Left kidney (tissue), 8 donors: ENCODE measurements at places on chromosomes 4 and X. TPM values are rescaled to one million over a fixed set of nuclear protein-coding genes. Genes with fewer than 3 reads are reported as not detected.

The BEX5 gene
- polyA plus RNA-seq = 12.9 TPM

The MAGEA9B gene
- polyA plus RNA-seq = not detected

DNA sequence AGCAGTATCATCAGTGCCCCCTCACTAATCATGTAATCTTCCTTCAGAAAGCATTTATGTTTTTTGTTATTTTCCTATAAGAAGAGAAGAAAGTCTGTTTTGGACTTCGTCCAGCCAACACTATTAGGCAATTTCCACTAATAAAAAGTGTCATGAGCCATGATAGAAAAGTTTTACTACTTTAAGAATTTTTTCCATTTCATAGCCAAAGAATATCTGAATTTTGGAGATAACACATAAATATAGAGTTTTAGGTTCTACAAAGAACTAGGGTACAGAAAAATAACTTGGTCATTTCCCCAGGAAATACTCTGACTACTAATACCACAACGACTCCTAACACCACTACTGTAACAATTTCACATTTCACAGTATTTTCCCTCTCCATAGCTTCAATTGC lies 41.8 kb upstream of the VEGFC start:
- DNase-seq = no peak

DNA sequence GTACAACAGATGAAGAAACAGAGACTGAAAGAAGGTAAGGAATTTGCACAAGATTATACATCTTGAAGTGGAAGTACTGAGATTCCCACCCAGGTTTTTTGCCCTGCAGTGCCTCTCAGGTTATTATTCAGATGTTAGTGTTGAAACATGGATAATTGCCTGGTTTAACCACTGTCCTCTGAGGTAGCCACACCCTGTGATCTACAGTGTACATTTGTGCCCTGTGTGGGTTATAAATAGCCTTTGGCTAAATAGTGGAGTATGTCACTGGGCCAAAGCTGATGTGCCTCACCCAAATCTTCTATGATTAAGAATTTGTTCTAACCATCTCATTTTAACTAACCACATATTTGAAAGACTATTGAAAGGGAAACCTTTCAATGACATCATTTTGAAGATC lies 5.4 kb upstream of the ASB5 start:
- no peak for DNase-seq

The ADH1A gene
- polyA plus RNA-seq = 2.3 TPM

The AKAP14 gene
- polyA plus RNA-seq = 0.55 TPM

The TMEM156 gene
- 3.0 TPM for polyA plus RNA-seq

DNA sequence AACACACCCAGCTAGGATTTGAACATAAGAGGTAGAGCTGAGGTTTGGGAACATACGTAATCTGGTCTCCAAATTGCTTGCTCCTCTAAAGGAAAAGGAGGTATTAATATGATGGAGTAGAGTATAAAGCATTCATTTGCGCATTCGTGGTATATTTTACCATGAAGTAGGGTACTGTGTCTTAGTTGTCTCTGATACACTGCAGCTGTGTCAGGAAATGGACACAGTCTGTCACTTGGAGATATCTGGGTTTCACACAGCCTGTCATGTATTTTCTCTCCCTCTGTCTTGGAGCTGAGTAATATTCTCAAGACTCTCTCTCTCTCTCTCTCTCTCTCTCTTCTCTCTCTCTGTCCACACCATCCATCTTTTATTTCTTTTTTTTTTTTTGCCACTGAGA lies 274.8 kb upstream of the UGT8 start:
- no peak for DNase-seq

DNA sequence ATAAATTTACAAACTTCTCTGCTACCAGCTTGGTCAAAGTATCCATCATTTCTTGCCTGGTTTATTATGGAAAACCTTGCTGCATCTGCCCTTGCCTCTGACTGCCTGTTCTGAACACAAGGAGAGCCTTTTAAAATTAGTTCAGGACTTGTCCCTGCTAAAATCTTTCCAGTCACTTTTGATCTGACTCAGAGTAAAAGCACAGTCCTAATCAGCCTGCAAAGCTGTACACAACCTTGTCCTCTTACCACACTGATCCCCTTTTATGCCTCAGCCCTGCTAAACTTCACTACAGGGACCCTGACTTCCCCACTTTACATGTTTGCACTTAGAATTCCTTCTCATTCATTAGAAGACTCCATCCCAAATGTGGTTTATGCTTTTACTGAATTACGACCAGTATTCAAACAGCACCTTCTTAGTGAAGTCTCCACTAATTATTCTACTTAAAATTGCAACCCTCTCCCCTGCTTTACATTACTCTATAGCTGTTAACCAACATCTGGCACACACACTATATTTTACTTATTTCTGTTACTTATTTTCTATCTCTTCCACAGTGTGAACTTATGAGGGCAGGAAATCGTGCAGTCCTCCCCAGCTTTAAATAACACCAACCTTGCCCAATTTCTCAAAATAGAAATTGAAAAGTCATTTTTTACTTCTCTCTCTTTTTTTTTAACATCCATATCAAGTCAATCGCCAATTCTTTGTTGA lies 6.3 kb downstream of the GABRA4 start:
- DNase-seq = no peak

GRCh38 chrX:15430076-15430475 lies 45.9 kb upstream of the VEGFD start:
- no peak for DNase-seq

GRCh38 chrX:35251226-35251625 lies 308.6 kb downstream of the FAM47B start:
- DNase-seq = no peak

DNA sequence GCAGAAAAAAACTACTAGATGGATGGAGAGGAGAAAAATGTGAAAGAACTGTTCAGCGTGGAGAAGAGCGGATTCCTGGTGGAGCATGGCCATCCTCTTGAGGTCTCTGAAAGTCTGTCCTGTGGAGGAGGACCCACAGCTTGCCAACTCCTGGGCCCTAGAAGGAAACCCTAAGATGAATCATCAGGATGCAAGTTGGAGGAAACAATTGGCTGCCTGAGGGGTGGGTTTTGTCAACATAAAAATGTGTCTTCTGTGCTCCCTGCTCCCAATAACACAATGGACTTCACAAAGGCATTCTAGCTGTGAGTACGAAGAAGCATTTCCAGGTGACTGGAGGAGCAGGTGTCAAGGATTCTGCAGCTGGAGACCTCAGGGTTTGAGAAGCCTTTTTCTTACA lies 37.2 kb downstream of the CNGA2 start:
- DNase-seq = no peak

- DNase-seq = no peak
These were observed 307.2 kb downstream of the SLC7A11 start for GRCh38 chr4:137934911-137935310.

DNA sequence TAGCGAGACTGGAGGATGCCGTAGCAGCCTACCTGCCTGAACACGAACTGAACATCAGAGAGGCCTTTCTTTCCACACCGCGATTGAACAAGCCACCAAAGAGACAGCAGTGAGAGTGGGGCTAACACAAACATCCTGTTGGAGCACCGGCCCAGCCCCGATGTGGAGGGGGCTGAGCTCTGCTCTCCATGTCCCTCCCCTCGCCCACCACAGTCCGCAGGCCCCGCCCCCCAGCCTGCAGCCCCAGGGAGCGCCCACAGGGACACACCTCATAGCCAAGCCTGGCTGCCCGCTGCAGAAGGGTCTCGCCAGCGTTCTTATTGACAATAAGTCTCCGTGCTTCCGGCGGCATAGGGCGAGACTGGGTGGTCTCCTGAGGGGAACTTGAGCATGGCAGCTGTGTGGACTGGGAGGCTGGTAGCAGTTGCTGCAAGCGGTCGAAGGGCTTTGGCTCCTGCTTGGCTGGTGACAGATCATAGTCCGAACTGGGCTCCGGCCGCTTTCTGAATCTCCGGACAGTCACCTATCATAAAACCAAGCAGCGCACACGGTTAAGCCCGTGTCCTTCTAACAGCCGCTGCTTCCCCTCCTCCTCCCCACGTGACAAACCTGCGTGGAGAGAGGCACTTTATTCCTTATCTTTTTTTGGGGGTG lies 35.8 kb downstream of the BCOR start:
- no peak for DNase-seq

DNA sequence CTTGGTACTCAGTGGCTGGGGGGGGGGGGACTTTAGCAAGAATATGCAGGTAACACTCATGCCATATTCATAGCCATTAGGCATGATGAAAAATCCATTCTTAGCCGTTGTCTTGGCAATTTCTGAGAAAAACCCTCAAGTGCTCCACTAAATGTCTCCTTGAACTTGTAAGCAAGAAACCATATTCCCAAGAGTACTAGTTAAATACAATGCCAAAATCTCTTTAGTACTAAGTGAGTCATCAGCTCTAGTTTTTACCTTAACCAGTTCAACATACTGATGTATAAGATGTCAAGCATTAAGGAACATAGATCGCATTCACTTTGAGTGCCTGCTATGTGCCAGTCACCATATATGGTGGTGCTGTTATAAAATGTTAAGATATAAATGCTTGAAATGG lies 27.5 kb downstream of the UBE2D3 start:
- DNase-seq = no peak

The SH2D1A gene
- polyA plus RNA-seq = 0.22 TPM

DNA sequence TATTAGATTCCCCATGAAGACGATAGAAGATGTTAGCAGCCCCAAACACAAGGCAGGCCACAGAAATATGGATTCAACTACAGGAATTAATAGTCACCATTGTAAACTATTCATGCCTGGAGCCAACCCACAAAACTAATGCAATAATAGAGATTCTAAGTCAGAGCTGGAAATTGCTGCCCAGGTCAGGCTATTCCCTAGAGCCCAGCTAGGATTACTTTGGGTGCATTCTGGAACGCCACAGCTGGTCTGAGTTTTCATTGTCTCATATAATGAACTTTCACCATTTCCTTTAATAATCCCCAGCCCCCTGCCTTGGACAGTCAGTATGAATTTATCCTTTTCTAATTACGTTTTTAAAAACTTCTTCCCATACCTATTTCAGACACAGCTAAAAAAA lies 252.6 kb downstream of the PAPSS1 start:
- no peak for DNase-seq

- DNase-seq = no peak
These were observed 64.7 kb upstream of the GPR78 start for GRCh38 chr4:8515316-8516060.

The RHOXF2B gene
- not detected for polyA plus RNA-seq

The BTC gene
- 7.8 TPM for polyA plus RNA-seq

GRCh38 chr4:69759189-69759604 lies 1.2 kb downstream of the SULT1B1 start:
- no peak for DNase-seq

DNA sequence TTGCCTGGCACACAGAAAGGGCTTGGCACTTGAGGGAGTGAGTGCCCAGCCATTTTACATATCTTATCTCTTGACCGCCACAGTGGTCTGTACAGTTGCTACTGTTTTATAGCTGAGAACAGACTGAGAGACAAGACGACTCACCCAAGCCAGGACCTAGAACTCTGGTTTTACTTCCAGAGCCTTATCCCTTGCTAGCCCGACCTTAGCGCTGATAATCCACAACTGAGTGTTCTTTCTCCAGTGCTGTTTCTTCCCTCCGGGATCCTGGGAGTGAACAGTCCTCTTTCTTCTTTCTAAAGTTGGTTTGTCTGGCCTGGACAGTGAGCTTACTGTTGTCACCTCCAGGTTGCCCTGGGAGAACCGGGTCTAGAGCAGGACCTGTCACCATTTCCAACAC lies 52.5 kb upstream of the TADA2B start:
- no peak for DNase-seq

DNA sequence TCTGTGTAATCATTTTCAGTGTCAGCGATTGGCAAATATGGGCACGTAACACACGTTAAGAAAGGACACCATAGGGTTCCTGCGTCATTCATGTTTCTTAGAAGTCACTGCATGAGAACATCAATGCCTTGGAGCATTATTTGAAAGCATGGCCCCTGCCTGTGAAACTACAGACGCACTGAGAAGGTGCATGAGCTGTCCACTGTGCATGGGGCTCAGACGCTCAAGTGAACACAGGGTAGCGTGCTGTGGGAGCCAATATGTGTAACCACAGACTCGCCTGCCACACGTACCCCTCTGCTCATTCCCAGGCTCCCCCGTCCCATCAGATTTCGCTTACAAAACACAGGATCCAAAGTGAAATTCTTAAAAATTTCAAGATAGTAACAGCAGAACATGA lies 6.5 kb downstream of the PPP2R2C start:
- DNase-seq = no peak

DNA sequence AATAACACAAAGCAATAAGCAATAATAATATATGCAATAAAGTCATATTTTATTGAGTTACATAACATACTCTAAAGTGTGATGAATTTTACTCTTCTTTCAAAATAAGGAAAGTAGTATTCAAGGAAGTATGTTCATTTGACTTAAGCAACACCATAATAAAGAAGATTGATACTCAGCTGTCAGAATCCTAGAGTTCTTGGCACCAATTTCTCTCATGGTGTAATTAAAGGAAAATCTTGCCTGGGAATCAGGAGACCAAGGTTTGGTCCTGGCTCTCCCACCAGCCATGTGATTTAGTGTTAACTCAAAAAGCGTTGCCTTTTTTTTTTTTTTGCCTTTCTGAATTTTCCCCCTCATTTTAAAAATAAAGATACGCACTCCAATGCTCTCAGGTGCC lies 17.1 kb downstream of the MYOZ2 start:
- no peak for DNase-seq

DNA sequence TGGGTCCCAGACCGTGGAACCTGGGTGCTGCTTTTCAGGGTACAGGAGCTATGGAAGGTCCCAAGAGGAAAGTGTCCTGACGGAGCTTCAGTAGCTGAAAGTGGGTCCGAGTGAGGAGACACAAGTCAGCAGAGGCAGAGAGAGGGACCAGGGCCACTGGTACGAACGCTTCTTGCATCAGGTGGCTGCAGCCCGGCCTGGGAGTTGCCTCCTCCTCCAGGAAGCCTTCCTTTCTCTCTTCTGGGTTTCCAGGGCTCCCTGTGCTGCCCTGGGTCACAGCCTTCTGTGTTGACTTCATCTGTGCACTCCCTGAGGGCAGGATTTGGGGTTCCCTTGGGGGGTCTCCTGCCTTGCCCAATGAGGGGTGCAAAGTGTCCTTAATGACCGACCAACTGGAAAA lies 94.5 kb downstream of the SORCS2 start:
- DNase-seq = no peak

DNA sequence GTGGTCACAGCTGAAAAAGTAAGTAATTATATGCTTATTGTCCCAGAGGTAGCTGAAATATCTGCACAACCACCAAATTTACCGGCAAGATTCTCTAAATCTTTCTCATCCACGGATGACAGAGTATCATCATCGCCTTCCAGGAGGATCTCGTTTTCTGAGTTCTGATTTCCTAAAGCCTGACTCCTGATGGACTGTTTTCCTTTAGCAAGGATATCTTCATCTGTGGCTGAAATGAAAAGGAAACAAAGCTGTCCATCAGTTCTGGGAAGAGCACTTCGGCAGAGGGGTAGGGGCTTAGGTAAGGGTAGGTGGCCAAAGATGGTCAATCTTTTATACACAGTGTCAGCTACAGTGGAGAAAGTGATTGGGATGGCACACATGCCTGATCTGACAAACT lies 8.7 kb downstream of the MAB21L2 start:
- DNase-seq = no peak

GRCh38 chr4:4673070-4673469 lies 131.2 kb upstream of the STX18 start:
- DNase-seq = no peak

- DNase-seq = no peak
These were observed 220.9 kb downstream of the SLC7A11 start for GRCh38 chr4:138021139-138021830.

The DYNLT3 gene
- 38.8 TPM for polyA plus RNA-seq

GRCh38 chrX:15242899-15243555 lies 26.9 kb downstream of the ASB9 start:
- DNase-seq = peak; percentile 28
